ENCODE measurements at places on chromosomes 7 and 10.
A peak's percentile ranks its signal among the peaks of the same experiment; 100 is the strongest.

DNA sequence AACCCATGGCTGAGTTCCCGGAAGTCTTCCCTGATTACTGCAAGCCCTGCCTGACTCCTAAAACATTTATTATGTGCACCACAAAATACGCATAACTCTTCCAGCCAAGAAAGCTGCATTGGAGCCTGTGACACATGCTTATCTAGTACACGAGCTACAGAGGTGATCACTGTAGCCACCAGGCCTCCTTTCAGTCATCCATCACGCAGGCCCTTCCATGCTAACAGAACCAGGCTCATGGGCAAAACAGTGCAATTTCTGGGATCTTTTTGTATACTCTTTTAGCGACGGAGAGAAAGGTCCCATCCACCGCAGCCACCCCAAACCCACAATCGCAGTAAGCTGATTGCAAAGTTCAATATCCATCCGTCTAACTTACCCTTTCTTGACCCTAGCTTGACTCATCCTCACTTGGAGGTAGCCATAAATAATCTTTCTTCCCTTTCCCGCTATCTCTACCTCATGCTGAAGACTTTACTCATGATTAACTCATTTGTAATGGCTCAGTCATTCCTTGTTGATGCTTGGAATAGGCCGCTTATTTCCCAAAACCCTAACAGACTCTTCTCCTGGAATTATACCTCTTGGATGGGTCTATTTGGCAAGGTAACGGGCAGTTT lies 1203.5 kb downstream of the TYW1 start:
- no peak for DNase-seq

DNA sequence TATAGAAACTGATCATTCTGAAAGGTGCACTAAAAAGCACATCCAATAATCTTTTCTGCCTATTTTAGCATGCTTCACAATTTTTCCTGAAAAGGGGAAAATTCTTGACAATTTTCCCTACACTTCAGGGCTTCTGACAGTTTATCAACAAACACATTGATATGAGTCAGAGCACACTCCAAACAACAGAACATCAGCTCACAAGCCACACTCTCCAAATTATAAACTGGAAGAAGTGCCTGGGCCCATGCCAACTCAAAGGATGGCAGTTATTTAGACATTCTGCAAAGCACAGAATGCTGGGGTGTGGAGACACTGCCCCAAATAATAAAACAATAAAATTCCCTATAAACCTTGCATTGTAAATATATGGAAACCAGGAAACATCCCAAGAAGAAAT lies 90.8 kb downstream of the ELAPOR2 start:
- no peak for DNase-seq

DNA sequence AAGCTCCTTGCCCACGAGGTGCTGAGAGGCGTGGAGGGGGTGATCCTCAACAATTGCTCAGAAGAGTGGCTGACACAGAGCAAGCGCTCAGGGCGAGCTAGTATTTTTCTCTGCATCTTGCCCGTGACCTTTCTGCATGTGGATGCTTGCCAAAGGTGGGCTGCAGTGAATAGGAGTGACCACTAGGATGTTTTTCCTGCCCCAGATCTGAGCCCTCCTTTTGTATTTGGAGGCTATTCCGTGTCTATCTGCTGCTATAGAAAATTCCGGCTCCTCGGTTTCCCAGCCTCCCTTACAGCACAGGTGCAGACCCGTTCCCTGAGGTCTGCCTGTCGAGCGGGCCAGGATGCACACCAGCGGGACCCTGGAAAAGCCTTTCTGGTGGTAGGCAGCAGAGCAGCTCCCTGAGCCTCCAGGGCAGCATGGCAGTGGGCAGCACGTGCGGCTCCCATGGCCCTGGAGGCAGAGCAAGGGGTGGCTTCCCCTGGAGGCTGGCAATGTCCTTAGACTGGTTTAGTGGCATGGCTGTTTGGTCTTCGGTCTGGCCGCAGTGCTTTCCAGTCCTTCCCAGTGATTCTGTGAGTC lies 145.1 kb upstream of the PCBD1 start:
- DNase-seq: no peak

DNA sequence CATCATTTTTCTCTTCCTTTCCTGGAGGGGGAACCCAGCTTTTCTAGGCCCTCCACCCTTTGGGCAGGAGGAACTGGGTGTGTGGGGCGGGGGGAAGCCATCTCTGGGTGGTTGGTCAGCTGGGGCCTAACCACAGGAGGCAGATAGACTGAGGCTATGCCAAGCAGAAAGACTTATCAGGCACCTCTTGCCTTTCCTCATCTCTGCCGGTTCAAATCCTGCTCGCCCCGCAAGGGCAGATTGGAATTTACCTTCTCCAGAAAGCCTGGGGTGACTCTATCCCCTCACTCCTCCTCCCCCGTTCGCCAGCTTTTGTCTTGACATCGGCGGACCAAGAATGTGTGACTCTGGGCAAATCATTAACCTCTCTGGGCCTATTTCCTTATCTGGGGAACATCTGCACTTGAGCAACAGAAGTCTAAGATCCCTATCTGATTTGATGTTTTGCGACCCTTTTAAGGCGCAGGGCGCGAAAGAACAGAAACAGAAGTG lies 584 bp upstream of the GARS1 start:
- DNase-seq: peak; percentile 42

DNA sequence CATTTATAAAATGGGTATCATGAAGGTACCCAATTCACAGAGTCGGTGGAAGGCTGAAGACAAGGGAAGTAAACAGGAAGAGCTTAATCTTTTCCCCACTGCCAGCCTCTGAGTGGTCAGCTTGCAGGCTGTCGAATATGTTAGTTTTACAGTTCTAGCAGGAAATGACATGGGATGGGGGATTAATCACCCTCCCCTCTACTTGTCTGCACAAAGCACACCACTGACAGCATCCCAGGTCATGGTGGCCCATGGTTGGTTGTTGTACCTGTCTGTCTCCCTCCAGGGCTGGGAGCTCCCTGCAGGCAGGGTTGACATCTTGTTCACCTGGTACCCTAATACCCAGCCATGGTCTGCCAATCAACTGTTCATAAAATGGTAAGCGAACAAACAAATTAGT lies 55.6 kb downstream of the GRB10 start:
- no peak for DNase-seq

- DNase-seq: no peak
Observed at GRCh38 chr7:73567140-73567539, 9.7 kb upstream of the BCL7B start.

DNA sequence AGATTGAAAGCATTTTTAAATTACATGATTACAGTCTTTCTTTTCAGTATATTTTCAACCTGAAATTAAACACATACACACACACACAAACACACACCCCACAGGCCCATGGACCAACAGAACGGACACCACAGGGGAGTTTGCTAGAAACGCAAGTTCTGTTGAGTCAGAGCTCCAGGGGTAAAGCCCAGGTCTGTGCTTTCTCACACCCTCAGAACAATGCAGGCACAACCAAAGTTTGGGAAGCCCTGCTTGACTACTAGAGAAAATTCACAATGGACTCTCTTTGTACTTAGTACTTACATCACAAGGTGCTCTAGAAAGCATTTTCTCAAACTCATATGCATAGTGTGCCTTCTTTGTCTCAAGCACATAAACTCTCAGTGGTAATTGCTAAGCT lies 704.0 kb upstream of the IGFBP3 start:
- no peak for DNase-seq

- DNase-seq: no peak
Observed at GRCh38 chr7:96224073-96224472, 97.8 kb downstream of the SLC25A13 start.

DNA sequence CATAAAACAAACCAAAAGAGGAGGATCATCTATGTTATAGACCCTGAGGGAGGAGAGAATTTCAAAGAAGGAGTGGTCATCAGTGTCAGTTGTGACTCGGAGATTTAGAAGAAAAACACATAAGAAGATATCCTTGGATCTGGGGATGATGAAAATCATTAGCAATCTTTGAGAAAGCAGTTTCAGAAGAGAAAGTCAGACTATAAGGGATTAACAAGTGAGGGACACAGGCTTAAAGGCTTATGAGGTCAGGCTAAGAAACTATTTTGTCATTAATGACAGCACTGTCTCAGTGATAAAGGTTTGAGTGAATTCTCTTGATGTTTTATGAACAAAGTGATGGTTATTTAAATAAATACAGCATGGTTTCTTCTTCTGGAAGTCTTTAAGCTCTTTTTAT lies 6.1 kb upstream of the GPR85 start:
- DNase-seq: no peak

- DNase-seq: no peak
Observed at GRCh38 chr7:4067874-4068273, 614.2 kb upstream of the FOXK1 start.

DNA sequence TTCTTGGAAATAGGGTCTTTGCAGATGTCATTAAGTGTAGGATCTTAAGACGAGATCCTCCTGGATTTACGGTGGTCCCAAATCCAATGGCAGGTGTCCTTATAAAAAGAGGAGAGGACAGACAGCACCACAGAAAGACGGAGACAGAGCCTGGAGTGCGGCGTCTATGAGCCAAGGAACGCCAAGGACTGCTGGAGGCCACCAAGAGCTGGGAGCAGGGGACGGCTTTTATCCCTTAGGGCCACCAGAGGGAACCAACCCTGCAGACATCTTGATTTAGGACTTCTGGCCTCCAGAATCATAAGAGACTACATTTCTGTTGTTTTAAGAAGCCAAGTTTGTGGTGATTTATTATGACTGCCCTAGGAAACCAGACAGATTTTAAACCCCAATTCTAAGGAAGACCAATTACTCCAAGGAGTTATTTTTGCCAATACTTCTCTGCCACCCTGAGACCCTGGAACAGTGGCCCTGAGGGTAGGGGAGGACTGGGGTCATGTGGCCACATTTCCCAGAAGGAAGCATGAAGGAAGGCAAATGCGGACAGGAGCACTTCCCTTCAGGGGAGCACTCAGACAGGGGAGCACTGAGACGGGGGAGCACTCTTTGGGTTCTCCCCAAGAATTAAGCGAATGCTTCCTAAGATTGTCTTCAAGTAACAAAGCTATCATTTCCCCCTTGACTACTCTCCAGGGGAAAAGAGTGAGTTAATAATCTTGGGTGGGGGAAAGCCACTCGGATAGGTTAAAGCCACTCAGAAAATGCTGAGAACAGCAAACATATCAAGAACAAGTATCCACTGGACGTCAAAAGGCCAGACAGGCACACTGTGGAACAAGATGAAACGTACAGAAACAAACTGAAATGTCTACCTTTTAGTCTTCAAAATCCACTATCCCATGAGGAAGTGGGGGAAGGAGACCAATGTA lies 67.5 kb downstream of the CHST15 start:
- DNase-seq: no peak

DNA sequence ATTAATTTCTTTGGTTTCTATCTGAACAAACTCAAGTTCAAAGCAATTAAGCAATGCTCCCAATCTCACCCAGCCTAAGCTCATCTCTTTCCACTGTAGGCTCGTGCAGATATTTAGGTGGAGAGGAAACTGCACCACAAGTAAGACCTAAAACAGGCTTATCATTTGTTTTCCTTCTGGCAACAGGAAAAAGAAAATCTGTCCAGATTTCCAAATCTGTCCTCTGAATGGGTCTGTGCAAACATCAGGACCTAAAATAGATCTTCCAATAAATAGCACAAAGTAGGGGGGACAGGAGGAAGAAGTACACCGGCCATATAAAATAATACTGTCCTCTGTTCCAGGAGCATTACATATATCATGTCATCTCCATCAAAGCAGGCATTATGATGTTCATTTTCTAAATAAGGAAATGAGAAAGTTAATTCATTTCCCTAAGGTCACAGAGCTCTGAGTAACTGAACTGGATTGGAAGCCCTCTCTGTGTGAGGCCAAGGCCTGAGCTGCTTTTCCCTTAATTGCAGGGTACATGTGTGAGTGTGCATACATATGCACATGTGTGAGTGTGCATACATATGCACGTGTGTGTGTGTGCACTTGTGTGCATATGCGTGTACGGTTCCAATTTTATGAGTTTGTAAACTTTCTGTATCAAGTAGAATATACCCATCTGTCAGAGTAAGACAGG lies 92.8 kb upstream of the PARD3 start:
- DNase-seq: no peak

- no peak for DNase-seq
Observed at GRCh38 chr7:45434167-45434784, 139.9 kb upstream of the ADCY1 start.

DNA sequence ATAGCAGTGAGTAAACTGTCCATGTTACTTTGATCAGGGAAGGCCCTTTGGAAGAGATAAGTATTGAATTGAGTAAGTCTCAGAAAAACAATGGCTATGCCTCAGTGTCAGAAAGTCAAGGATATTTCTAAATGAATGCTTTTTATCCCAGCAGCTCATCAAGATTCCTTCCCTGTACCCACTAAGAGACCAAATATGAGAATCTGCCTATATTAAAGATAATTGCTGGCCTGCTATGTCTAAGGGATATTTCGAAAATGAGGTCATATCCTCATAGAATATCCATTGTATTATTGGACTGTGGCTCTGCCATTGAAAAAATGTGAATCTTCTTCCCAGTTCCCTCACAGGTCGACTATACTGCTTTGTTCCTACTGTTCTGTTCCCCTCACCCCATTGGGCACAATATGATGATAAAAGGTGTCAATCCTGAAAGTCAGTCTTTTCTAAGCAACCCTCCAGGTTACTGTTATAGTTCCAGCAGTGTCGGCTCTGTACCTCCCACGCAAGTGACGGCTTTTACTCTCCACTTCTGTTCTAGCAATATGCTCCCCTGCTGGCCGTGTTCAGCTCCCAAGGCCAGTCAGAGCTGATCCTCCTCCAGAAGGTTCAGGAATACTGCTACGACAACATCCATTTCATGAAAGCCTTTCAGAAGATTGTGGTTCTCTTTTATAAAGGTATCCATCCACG lies 51.7 kb downstream of the BZW2 start:
- no peak for DNase-seq

- no peak for DNase-seq
Observed at GRCh38 chr10:107814865-107815487, 650.5 kb upstream of the SORCS1 start.

DNA sequence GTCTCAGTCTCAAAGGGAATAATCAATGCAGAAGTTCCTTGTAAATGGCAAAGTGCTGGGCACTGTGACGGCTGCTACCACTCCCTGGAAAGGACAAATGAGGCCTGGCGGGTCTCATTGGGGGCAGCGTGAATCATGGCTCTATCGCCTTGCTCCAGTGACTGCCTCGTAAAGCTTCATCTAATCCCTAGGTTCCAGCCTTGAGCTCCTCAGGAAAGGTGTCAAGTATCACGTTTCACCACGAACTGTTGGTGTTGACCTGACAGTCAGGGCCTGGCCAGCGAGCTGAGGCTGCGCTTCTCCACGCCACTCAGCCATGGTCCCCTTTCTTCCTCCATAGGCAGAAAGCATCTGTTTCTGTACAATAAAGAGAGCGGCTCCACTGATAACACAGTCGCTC lies 126.7 kb upstream of the ZNF32 start:
- DNase-seq: no peak

- DNase-seq: no peak
Observed at GRCh38 chr7:66307591-66308215, 102.6 kb downstream of the TPST1 start.

DNA sequence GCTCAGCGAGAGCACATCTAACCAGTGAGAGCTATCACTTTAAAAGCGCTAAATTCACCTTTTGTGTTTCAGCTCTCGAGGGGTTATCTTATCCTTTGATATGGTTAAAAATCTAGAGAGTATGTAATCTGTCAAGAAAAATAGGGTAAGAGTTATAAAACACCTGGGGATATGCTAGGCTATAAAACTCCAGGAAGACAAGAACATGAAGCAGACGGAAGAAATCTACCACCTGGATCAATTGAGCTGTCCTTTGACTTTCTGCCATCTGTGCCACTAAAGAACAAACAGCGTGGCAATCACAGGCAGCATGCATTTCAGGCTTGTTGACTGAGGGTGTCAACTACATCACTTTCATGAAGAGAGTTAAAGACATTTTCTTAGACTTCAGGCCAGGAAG lies 83.1 kb downstream of the ZNF248 start:
- no peak for DNase-seq
